ENCODE measurements at places on chromosomes 13 and 19.

DNA sequence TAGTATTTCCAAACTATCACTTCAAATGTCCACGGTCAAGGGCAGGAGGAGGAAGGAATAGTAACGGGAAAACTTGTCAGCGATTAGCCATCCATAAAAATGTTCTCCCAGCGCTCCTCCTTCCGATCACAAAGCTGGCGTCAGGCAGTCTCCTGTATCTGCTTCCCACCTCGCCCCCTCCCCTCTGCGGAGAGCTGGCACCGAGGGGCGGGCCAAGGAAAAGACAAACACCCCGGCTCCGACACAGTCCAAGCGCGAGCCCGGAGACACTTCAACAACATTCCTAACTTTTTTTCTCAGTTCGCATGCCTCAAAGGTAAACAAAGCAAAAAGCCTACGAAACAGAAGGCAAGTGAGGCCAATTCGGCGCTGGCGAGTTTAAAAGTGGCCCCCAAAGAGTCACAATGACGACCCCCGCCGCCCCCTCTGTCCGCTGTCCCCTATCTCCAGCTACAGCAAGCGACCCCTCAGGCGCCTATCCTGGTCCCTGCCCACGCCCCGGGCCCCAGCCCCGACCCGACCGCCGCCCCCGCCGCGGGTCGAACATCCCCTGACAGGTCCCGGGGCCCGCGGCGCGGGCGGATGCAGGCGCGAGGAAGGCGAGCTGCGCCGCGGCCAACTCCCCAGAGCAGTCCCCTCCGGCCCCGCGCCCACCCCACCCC lies 736 bp downstream of the SMAD9 start:
- DNase-seq: peak; percentile 70

DNA sequence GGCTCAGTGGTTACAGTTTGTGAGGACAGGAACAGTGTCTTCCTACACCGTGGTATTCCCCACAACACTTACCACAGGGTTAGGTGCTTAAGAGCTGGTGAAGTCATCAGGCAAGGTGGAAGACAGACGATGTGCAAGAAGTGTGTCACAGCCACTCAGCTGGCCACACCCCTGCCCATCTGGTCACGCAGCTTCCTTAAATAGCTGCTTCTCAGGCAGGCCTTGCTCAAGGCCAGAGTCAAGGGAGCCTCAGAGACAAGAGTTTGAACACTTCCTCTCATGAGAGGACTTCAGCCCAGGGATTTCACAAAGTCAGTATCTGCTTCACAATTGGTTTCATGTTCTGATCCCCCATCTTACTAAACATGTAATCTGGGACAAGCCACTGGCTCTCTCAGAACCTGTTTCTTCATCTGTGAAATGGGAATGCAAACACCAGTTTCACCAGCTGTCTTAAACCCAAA lies 80.3 kb upstream of the FRY start:
- DNase-seq: no peak

- no peak for DNase-seq
Observed at GRCh38 chr13:68051910-68052309, 821.8 kb upstream of the PCDH9 start.

GRCh38 chr13:82062772-82063171 lies 1721.8 kb upstream of the SPRY2 start:
- DNase-seq: peak; percentile 9

DNA sequence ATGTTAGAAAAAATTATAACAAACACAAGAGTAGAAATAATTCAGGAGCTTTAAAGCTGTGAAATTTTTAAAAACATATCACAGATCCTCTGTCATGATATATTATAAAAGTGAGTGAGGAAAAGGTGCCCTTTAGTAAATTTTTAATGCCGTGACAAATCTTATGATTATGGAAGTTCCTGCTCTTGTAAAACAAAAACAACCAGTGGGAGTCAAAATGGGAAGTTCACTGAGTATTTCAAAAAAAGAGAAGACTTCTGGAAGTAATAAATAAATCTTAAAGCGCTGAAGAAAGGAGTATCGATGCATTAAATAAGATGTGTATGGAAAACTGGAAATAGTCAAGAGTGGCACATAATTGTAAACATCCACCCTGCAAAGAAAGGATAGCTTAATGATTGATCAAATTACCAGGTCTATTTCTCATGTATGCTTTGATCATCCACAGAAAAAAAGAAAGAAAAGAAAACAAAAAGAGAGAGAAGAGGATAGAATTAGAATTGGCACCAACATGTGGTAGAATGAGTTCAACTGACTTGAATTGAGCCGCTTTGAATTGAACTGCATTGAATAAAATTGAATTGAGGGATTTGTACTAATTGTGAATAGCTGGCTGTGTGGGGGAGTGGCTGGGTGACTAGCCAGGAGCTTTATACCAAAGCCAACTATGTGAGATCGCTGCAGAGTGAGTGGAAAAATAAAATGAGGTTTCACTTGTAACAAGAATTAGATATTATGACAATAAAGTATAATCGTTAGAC lies 647.6 kb upstream of the SPRY2 start:
- DNase-seq: no peak

DNA sequence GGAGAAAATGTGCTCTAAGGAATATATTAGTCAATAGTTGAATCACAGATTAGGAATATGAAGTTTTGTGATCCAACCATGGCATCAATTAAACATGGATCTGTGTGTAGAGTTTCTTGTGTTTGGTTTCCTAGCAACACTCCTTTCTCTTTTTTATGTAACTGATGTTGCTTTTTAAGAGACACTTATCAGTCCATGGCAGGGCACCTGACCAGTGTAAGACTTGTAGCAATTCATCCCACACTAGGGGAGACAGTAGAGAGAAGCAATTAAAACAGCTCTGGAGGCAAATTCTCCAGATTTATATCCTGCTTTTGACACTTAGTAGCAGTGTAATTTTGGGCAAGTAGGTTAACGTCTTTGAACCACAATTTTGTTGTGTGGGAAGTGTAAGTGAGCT lies 1229.0 kb downstream of the PCDH9 start:
- DNase-seq: no peak

DNA sequence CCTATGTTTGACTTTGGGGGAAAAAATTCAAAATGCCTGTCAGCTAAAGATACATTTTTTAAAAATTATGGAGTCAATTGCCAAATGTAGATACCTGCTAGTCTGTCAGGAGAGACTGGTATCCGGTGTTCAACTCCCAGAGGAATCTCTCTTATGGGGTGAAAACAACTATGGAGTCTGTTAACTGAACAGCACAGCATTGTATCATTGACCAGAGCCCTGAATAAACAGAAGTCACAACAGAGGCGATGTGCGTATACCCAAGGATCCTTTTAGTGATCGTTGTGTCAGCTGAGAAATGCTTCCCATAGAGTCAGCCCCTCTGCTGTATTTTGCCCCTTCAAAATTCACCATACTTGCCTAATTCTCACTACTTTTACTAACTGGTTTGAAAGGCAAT lies 257.3 kb downstream of the GPC5 start:
- no peak for DNase-seq

- peak; percentile 71 for DNase-seq
Observed at GRCh38 chr13:75636436-75637180, 478 bp downstream of the LMO7 start.

GRCh38 chr19:5042556-5042955 lies 73.6 kb downstream of the KDM4B start:
- DNase-seq: no peak

- no peak for DNase-seq
Observed at GRCh38 chr13:114087430-114087829, 45.0 kb downstream of the RASA3 start.

DNA sequence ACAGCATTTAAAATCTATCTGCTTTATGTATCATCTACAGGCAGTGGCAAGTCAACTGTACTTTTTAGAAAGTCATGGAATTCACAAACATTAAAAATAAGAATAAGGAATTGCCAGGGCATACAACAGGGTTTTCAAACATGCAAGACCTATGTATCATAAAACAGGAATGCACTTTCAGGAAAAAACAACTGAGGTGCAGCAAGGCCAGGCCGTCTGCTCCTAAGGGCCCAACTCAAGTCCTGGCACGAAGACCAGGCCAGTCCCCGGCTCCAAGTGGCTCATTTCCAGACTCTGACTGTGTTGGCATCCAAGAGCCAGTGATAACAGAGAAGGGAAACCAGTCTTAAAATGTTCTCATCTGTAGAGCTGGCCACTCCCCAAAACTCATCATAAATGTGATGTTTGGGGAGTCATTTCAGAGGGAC lies 7.1 kb downstream of the RFX2 start:
- peak; percentile 94 for DNase-seq

- peak; percentile 75 for DNase-seq
Observed at GRCh38 chr19:55437410-55437809, 5.7 kb downstream of the SHISA7 start.

- no peak for DNase-seq
Observed at GRCh38 chr19:49556412-49557398, 23.7 kb downstream of the NOSIP start.

DNA sequence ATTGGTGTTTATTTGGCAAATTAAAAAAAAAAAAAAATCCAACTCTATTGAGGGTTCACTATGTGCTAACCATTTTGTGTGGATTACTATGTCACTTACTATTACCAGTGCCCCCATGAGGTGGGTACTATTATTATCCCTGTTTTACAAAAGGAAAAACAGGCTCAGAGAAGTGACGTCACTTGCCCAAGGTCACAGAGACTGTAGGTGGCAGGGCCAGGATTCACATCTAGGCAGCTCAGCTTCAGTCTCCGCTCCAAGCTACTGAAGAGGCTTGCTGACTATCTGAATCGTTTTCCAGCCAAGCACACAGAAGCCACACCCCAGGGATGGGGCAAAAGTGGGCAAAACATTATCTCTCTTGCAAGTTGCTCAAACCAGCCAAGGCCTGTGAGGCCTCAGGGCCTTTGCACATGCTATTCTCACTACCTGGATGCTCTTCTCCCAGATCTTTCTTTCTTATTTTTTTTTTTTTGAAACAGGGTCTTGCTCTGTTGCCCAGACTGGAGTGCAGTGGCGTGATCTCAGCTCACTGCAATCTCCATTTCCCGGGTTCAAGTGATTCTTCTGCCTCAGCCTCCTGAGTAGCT lies 4.8 kb upstream of the ANGPTL8 start:
- DNase-seq: no peak

DNA sequence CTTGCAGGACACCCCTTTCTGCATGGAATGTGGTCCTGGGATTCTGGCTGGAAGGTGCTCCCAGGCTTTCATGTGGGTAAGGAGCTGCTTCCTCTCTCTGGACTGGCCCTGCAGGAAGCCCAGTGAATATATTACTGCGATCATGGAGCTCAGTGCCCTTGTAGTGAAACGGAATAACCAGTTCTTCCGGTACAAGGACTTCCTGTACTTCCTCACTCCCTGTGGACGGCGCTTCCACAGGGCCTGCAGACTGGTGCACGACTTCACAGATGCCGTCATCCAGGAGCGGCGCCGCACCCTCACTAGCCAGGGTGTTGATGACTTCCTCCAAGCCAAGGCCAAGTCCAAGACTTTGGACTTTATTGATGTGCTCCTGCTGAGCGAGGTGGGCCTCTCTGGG lies 8.0 kb downstream of the CYP4F8 start:
- no peak for DNase-seq

- DNase-seq: no peak
Observed at GRCh38 chr19:31377736-31378135, 28.5 kb upstream of the TSHZ3 start.

GRCh38 chr13:75405976-75406703 lies 75.8 kb downstream of the TBC1D4 start:
- DNase-seq: no peak

DNA sequence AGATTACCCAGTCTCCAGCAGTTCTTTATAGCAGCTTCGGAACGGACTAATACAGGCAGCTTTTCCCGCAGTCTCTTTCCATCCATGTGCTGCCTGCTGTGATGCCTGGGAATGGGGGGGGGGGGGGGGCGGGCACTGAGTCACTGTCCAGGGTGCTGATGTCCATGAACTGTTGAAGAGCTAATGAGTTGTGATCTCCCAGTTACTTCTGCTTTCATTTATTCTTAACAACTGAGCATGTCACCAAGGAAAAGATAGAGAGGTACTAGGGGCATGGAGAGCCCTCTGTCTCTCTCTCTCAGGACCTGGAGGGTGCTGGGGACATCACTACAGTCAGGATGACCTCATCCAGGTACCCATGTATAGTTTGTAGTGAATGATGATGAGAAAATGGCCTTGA lies 20.3 kb upstream of the CEACAM1 start:
- DNase-seq: no peak

DNA sequence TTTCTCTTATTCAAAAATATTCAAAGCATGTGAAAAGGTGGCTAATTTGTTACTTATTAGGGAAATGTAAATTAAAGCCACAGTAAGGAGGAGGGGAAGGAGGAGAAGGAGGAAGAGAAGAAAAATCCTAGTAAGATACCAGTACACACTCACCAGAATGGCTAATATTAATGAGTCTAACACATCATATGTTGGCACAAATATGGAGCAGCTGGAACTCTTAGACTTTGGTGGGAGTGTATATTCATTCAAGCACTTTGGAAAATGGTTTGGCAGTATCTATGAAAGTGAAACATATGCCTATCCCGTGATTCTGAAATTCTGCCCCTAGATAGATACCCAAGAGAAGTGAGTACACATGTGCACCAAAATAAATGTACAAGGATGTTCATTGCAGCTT lies 38.1 kb upstream of the RGCC start:
- DNase-seq: no peak

DNA sequence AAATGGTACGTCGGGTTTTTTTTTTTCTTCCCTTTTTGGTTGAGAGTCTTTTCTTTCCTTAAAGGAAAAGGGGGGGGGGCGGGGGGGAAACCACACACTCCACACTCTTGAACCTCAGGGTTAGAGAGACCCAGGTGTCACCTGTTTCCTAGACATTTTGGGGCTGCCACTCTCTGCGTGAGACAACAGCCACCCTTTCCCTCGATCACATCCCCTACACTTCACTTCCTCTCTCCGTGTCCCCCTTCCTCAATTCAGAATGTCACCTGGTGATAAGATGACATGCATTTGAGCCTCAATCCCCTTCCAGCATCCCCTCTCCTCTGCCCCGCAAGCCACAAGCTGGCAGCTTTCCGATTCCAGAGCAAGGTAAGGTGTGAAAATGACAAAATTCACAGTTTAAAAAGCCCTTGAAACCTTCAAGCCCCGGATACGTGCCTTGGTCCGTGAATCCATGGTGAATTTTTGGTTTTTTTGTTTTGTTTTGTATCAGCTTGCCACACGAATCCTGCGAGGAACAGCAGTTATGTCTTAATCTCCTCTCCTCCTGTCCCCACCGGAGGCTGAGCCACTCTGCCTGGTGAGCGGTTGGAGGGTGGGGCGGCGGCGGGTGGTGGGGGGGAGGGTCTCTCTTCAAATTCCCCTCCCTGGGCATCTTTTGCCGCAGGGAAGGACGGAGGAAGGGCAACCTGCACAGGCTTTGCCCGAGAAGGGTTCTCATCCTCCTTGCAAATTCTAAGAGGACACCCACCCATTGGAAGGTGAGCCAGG lies 4.2 kb downstream of the PTPRS start:
- DNase-seq: no peak
